Nucleus accumbens (tissue), 56 donors: ENCODE measurements at places on chromosomes 4 and X.

- no peak for DNase-seq
Observed at GRCh38 chrX:47579537-47579936, 2.7 kb upstream of the TIMP1 start.

GRCh38 chrX:25295466-25295865, 279.7 kb upstream of the ARX start:
- no peak for DNase-seq

DNA sequence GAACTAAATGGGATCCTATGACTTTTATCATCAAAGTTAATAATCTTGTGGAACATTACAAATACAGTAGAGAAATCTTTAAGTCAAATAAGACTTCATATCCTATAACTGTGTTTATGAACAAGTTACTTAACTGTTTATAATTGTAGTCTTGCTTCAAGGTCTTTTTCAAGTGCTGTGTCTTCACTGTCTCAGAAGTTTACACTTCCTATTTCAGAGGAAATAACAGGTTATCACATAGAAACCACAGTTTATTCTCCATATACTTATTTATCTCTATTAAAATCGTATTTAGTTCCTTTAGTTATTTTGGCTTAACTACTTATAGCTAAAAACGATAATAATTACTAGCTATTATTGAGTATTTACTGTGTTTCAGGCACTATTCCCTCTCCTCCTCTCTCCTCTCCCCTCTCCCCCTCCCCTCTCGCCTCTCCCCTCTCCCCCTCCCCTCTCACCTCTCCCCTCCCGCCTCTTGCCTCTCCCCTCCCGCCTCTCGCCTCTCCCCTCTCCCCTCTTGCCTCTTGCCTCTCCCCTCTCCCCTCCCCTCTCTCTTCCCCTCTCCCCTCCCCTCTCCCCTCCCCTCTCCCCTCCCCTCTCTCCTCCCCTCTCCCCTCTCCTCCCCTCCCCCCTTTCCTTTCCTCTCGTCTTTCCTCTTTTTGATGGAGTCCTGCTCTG, 63.7 kb downstream of the RBPJ start:
- no peak for DNase-seq

DNA sequence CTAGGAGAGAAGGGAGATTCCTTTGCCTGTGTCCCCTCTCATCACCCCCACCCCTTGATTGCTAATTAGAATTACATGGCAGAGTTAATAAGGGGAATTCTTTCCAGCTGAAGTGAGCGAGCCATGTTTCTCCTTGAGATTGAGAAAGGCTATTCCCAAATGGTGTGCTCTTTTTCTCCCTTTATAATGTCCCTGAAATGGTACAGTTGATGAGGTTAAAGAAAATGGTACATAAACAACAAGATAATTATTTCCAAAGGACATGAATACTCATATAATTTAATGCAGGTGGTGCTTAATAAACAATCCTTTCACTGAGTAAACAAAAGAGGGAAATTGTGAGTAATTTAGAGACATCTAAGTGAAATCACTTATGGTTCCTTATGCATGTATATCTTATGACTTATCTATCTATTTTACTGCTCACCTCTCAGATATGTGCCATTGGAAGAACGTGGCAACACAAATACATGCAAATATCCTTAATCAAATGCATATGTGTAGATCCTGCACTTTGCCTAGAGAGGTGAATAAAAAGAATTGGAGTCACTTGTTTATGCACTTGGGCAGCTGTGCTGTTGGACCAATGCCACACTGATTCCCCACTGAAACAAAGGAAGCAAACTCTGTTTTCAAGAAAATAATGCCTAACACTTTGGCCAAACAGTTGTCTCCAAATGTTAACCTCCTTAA, 106.6 kb upstream of the WDR44 start:
- DNase-seq = no peak

DNA sequence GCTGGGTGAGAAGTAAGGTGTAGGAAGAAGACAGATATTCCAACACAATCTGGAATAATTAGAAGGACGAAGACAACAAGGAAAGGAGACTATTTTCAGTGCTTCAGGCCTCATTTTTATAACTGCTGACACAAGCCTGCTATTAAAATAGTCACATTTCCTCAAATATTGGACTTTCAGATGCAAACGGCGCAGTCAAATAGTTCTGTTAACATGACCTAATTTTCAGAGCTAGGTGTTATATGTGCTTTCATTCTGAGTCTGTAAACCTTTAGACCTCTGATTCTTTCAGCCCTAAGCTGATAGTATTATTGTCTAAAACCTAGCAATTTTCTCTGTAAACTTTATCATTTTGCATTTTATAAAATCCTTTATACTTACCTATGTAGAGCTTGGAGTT, 261.5 kb downstream of the IL1RAPL1 start:
- DNase-seq = no peak

- DNase-seq = no peak
Observed at GRCh38 chrX:135454816-135455215, 33.1 kb downstream of the SMIM10L2A start.

- DNase-seq = no peak
Observed at GRCh38 chr4:83152746-83153145, 38.2 kb upstream of the PLAC8 start.

DNA sequence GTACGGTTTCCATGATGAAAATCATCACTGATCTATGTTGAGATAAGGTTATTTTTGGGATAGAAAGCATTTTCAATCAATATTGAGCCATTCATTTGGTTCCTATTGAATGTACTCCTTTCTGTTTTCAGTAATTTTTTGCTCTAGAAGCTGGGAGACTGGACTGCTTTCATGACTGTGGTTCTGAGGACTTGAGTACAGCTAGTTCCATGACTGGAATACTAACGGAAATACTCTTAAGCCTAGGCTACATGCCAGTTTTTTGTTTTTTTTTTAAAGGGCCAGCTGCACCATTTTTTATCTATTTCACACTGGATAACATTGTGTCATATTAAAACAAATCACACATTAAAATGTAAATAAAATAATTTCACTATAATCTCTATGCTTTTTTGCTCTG, 16.7 kb downstream of the PRR32 start:
- no peak for DNase-seq

DNA sequence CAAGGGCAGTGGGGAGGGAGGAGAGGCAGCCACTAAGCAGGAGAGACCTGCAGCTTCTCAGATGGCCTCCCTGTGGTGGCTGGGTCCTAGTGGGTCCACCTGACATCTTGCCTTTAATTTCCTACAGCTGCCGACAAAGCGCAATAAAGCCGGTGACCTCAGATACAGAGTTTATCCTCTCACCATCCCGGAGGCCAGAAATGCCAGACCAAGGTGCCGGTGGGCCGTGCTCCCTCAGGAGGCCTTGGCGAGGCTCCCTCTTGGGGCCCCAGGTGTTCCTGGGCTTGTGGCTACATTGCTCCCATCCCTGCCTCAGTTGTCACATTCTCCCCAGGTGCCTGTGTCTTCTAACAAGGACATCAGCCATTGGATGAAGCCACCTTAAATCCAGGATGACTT, 103.0 kb downstream of the ADRA2C start:
- no peak for DNase-seq

- no peak for DNase-seq
Observed at GRCh38 chr4:47837908-47838294, at the start of gene CORIN. TSS of gene CORIN (minus strand) at chr4:47838067. CDS start at chr4:47837949, 118 bp downstream.

DNA sequence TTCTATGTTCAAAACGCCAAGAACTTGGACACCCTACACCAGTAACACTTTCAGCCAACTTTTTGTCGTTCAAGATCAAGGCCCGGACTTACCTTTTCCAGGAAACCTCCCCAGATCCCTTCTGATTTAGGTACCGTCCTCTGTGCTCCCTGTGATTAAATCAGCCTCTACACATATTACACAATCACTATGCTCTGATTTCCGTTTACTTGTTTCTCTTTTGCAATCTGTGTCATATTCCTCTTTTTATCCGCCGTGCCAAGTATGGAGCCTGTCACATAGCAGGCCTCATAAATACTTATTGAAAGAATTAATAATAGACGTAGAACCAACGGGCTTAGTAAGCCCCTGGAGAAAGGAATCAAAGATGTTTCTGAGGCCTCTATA, 722 bp upstream of the TMEM33 start:
- DNase-seq = no peak

- no peak for DNase-seq
Observed at GRCh38 chrX:129980540-129981199, 1.8 kb upstream of the BCORL1 start.

DNA sequence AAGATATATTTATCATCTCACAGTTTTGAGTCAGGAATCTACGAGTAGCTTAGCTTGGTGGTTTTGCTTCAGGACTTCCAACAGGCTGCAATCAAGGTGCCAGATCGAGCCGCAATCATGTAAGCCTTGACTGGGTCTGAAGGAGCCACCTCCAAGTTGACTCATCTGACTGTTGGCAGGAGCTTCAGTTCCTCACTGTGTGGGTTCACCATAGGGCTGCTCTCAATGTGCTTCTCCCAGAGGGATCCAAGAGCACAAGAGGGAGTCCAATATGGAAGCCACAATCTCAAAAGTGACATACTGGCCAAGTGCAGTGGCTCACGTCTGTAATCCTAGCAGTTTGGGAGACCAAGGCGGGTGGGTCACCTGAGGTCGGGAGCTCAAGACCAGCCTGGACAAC, 26.5 kb downstream of the DCHS2 start:
- no peak for DNase-seq

DNA sequence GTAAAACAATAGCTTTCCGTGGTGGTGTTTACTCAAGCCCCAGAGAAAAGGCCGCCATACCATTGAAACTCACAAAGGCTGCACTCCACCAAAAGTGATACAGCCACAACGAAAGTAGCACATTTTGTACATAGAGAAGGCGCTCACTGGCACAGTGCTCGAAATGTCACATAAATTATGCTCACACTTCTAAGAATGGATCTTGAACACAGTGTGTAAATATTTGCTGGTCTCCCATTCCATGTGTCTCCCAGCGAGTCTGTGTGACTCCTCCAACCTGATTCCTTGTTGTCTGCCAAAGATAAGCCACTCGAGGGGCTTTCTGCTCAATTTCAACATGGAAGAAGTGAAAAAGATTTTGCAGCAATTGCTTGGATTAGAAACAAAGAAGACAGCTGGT, 234.0 kb upstream of the VCX3A start:
- no peak for DNase-seq

GRCh38 chr4:8023696-8024033, 84.0 kb upstream of the AFAP1 start:
- no peak for DNase-seq

- DNase-seq = no peak
Observed at GRCh38 chrX:10356979-10357378, 200.2 kb downstream of the CLCN4 start.

DNA sequence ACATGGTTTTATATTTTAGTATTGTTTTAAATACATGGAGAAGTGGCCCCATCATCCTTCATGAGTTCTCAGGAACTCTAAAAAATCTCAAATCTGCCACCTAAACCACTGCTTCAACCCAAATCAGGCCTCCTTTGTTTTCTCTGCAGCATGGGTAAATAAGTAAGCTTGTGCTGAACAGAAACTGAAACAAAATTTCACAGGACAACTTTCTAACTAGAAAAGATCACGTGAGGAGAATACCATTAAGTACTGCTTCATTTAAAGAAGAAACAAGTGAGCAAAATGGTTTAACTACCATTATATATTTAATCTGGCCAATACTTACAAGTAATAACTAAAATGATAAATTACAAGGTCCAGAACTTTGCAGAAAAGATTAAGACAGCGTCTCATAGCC, 2.5 kb downstream of the ARAP2 start:
- no peak for DNase-seq

GRCh38 chrX:123481913-123482851, 250.7 kb downstream of the THOC2 start:
- no peak for DNase-seq

DNA sequence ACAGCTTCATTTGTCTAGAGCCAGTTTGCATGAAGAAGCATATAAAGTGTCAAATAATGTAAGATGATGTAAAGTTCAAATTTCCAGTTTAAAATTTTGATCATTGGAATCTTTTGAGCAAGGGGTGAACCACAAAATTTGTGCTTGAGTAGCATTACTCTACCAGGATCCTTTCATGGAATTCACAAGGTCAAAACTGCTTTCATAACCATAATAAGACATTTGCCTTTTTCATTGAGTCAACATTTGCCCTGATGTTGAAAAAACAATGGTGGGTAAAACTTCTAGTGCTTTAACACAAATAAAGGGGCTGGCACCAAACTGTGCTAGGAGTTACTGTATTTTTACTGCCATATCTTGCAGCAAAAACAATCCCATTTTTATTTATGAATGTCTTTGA, 142.2 kb downstream of the GLRA3 start:
- DNase-seq = no peak

DNA sequence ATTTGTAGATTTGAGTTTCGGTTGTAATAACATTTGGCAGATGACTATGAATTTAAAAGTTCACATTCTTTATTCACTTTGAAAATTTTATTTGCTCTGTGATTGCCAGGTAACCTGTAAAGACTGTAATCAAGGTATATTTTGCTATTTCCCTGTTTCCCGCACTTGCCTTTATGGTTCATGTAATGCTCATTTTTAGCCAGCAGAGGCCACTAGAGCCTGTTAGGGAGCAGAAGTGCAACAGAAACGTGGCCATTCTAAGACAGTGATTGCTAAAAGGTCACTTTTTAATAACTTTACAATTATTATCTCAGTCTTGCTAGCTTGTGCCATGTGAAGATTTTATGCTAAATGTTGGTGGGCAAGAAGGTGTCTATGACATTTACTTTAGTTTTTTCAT, 12.4 kb downstream of the YIPF6 start:
- no peak for DNase-seq

GRCh38 chr4:154595807-154596206, 5.3 kb upstream of the FGA start:
- DNase-seq = no peak

DNA sequence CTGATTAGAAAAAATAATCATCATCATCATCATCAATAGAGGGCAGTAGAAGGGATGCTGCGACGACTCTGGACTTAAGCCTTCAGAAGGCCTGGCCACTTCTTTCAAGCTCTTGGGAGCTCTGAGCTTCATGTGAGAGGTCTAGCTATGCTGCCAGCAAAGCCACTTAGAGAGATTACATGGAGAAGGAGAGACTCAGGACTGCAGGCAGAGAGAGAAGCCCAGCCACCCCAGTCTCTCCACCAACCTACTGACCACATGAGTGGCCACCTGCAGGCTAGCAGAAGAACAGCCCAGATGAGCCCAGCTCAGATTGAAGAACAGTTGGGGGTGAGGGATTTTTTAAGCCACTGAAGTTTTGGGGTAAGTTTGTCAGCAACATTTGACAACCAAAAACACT, 17.1 kb upstream of the TMEM150C start:
- no peak for DNase-seq

- no peak for DNase-seq
Observed at GRCh38 chr4:154414796-154415195, 76.8 kb downstream of the DCHS2 start.
